Keratinocyte (primary cell): ENCODE measurements at places on chromosomes 4 and X. TPM values are rescaled to one million over a fixed set of nuclear protein-coding genes. Genes with fewer than 3 reads are reported as not detected.
A peak's percentile ranks its signal among the peaks of the same experiment; 100 is the strongest.

- no peak for DNase-seq
Measured at GRCh38 chrX:130575831-130576389, 174.1 kb downstream of the RBMX2 start.

DNA sequence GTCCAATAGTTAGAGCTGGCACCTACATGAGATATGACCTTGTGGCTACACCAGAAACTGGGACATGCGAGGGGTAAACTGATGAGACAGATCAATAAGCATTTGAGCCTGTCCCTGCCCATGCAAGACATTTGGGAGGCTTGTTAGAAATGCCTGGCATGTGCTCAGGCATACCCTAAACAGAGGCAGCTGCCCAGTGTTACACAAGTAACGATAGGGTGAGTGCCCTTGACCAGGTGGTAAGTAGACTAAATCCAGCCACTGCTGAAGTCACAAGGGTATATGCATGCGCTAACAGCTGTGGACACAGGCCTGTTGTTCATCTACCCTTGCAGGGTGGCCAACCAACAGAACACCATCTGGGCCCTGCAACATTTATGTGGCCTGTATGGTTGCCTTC is 56.1 kb upstream of the CCDC149 start:
- DNase-seq: no peak

DNA sequence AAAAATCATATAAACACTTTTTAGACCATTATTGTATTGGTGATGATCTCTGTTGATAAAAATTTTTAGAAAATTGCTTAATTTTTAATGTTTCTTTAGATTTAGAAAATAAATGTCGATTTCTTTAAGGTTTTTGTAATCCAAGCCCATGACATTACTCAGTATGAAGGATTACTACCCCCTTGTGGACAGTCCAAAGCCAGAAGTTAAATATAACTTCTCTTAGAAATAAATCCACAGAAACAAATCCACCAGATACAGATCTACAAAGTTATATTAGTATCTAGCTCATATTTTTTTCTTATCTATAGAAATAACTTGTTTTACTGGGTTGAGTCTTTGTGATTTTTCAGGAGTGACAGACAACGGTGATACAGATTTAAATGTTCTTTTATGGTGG is 18.9 kb downstream of the TIFA start:
- DNase-seq: no peak

- DNase-seq: no peak
Measured at GRCh38 chr4:15031197-15031596, 28.9 kb downstream of the CPEB2 start.

DNA sequence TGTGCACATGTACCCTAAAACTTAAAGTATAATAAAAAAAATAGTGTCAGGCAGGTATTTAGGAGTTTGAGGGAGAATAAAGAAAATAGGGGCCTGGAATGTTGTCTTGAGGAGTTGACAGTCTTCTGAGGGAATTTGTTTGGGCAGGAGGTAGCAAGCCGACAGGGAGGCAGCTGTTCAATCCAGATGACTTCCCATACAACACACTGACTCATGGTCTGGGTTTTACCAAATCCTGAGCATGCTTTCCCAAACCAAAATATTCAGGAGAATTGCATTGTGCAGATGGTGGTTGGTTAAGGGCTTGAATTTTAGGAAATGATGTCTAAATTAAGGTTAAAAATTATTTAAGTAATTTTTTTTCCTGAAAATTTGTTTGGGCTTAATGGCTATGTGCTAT is 430.0 kb downstream of the INPP4B start:
- DNase-seq: no peak

DNA sequence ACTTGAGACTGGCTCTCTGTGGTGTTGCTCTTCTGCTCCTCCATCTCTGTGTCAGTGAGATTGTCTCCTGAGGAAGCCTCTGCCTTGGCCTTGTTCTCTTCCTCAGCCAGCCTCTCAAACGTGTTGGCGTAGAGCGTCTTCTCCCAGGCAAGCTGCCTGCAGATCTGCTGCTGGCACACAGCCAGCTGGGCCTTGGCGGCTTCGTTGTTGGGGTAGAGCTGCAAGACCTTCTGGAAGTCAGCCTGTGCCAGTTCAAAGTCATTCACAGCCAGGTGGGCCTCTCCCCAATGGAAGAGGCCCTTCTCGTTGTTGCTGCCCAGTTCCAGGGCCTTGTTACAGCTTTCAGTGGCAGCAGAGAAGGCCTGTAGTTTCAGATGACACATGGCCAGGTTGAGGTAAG is 159.1 kb downstream of the NDST3 start:
- DNase-seq: no peak

- no peak for DNase-seq
Measured at GRCh38 chr4:152074573-152074972, 313.8 kb upstream of the GATB start.

- no peak for DNase-seq
Measured at GRCh38 chrX:115639334-115639880, 78.4 kb downstream of the PLS3 start.

DNA sequence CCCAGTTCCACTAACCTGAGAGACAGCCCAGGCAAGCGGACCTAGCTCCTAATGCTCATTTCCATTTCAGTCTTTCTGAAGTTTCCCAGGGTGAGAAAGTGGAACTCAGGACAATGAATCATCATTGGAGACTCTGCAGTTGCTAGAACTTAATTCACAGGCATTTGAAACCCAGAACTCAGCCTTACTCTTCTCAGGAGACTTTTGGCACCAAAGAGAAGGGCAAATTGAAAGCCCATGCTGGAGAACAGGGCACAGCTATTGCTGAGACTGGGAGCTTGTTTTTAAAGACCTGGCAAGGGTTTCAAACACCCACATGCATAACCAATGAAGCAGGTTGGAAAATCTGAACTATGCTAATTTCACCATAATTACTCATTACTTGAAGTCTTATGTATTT is 36.0 kb downstream of the BST1 start:
- no peak for DNase-seq

GRCh38 chrX:2261831-2262667 is 238.7 kb downstream of the DHRSX start:
- DNase-seq: no peak

- no peak for DNase-seq
Measured at GRCh38 chr4:151233600-151233999, 43.4 kb upstream of the PRSS48 start.

DNA sequence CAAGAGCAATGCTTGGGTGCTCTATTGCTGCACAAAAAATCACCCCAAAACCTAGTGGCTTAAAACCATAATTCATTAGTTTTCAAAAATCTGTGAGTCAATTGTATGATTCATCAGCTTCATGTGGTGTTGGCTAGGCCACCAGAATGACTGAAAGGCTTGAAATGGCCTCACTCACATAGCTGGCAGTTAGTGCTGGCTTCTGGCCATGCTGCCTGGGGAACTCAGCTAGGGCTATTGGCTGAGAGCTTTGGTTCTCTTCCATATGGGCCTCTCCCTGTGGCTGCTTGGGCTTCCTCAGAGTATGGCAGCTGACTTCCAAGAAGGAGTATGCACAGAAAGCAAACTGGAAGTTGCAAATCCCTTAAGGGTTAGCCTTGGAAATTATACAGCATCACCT is 3.1 kb upstream of the MTMR1 start:
- DNase-seq: peak; percentile 76

FRMD7 gene
- polyA plus RNA-seq: 0.01 to 0.03 TPM in 2 of 3 replicates, not detected in the other

TMEM150C gene
- 0.05 to 0.16 TPM (median 0.07 TPM) in 3 replicates for polyA plus RNA-seq

STPG2 gene
- polyA plus RNA-seq: 0.07 TPM in 1 of 3 replicates, not detected in the others

PLP1 gene
- polyA plus RNA-seq: not detected in 3 replicates

MAGEA10 gene
- polyA plus RNA-seq: not detected in 3 replicates

ANOS1 gene
- polyA plus RNA-seq: 2.9 to 4.9 TPM (median 4.0 TPM) in 3 replicates
